ENCODE measurements at places on chromosomes 1 and 21. TPM values are rescaled to one million over a fixed set of nuclear protein-coding genes. Genes with fewer than 3 reads are reported as not detected.
A peak's percentile ranks its signal among the peaks of the same experiment; 100 is the strongest.

Gene CFHR5
- not detected for total RNA-seq

Gene CR1
- 0.09 TPM for total RNA-seq

Gene STUM
- total RNA-seq: 0.07 TPM

Gene KRTCAP2
- 123 TPM for total RNA-seq

Gene OR2M3
- total RNA-seq: not detected

Gene RHBDL2
- total RNA-seq: not detected

Gene SLC26A9
- total RNA-seq: not detected

Gene OR14K1
- total RNA-seq: not detected

Gene DNAJC28
- 3.1 TPM for total RNA-seq

Gene ST6GALNAC3
- 64.8 TPM for total RNA-seq

Gene CRP
- not detected for total RNA-seq

Gene HOOK1
- 73.7 TPM for total RNA-seq

Gene GABRD
- total RNA-seq: 0.14 TPM

Gene ADAMTSL4
- 18.0 TPM for total RNA-seq

Gene TPTE
- total RNA-seq: not detected

- peaks cover 4% of the 10 kb centered on the region for H3K27me3 ChIP-seq
- peaks cover 71% of the 10 kb centered on the region for H3K4me1 ChIP-seq
- H3K27ac ChIP-seq: peak overlapping the region; percentile 91
Measured at GRCh38 chr1:201655243-201655642, 116.3 kb downstream of the NAV1 start.

GRCh38 chr1:221394011-221394544 is 347.8 kb downstream of the DUSP10 start:
- H3K4me1 ChIP-seq: peaks cover 2% of the 10 kb centered on the region
- no peak for DNase-seq
- peaks cover 2% of the 10 kb centered on the region for H3K27me3 ChIP-seq
- H3K36me3 ChIP-seq: no peaks in the 10 kb centered on the region

- DNase-seq: no peak
- peaks cover 12% of the 10 kb centered on the region for H3K27me3 ChIP-seq
- no peak overlapping the region for H3K27ac ChIP-seq
- peaks cover 21% of the 10 kb centered on the region for H3K4me1 ChIP-seq
- no peaks in the 10 kb centered on the region for H3K36me3 ChIP-seq
Measured at GRCh38 chr21:34934350-34934749, 114.8 kb downstream of the RUNX1 start.

- H3K27ac ChIP-seq: no peak overlapping the region
- H3K4me3 ChIP-seq: no peak overlapping the region
- H3K36me3 ChIP-seq: no peaks in the 10 kb centered on the region
- no peaks in the 10 kb centered on the region for H3K4me1 ChIP-seq
Measured at GRCh38 chr1:99297923-99298322, 33.6 kb downstream of the PLPPR4 start.

- H3K36me3 ChIP-seq: no peaks in the 10 kb centered on the region
- no peak for DNase-seq
- no peak overlapping the region for H3K4me3 ChIP-seq
Measured at GRCh38 chr21:34647555-34647954, 21.2 kb upstream of the CLIC6 start.

- DNase-seq: no peak
- H3K4me1 ChIP-seq: no peaks in the 10 kb centered on the region
Measured at GRCh38 chr1:203100516-203100869, 14.7 kb upstream of the MYOG start.

DNA sequence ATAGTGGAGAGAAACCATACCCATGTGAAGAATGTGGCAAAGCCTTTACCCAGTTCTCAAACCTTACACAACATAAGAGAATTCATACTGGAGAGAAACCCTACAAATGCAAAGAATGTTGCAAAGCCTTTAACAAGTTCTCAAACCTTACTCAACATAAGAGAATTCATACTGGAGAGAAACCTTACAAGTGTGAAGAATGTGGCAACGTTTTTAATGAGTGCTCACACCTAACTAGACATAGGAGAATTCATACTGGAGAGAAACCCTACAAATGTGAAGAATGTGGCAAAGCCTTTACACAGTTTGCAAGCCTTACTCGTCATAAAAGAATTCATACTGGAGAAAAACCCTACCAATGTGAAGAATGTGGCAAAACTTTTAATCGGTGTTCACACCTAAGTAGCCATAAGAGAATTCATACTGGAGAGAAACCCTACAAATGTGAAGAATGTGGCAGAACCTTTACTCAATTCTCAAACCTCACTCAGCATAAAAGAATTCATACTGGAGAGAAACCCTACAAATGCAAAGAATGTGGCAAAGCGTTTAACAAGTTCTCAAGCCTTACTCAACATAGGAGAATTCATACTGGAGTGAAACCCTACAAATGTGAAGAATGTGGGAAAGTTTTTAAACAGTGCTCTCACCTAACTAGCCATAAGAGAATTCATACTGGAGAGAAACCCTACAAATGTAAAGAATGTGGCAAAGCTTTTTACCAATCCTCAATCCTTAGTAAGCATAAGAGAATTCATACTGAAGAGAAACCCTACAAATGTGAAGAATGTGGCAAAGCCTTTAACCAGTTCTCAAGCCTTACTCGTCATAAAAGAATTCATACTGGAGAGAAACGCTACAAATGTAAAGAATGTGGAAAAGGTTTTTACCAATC is 80.0 kb downstream of the JMJD4 start:
- no peak overlapping the region for H3K4me3 ChIP-seq
- H3K4me1 ChIP-seq: no peaks in the 10 kb centered on the region
- H3K36me3 ChIP-seq: peaks cover 80% of the 10 kb centered on the region

GRCh38 chr1:30446095-30446494 is 277.3 kb downstream of the MATN1 start:
- peak; percentile 34 for DNase-seq
- H3K27ac ChIP-seq: no peak overlapping the region
- H3K27me3 ChIP-seq: peaks cover 32% of the 10 kb centered on the region
- H3K4me1 ChIP-seq: no peaks in the 10 kb centered on the region
- H3K36me3 ChIP-seq: no peaks in the 10 kb centered on the region

GRCh38 chr1:226185141-226186036 is 1.2 kb downstream of the ACBD3 start:
- peak overlapping the region; percentile 98 for H3K27ac ChIP-seq
- peaks cover 6% of the 10 kb centered on the region for H3K36me3 ChIP-seq
- no peak for DNase-seq
- H3K4me1 ChIP-seq: peaks cover 38% of the 10 kb centered on the region
- H3K27me3 ChIP-seq: no peaks in the 10 kb centered on the region
- peak overlapping the region; percentile 92 for H3K4me3 ChIP-seq

GRCh38 chr1:151418081-151418480 is 18.7 kb downstream of the PSMB4 start:
- no peak overlapping the region for H3K4me3 ChIP-seq
- H3K27ac ChIP-seq: no peak overlapping the region
- peaks cover 49% of the 10 kb centered on the region for H3K36me3 ChIP-seq
- DNase-seq: no peak
- no peaks in the 10 kb centered on the region for H3K4me1 ChIP-seq

DNA sequence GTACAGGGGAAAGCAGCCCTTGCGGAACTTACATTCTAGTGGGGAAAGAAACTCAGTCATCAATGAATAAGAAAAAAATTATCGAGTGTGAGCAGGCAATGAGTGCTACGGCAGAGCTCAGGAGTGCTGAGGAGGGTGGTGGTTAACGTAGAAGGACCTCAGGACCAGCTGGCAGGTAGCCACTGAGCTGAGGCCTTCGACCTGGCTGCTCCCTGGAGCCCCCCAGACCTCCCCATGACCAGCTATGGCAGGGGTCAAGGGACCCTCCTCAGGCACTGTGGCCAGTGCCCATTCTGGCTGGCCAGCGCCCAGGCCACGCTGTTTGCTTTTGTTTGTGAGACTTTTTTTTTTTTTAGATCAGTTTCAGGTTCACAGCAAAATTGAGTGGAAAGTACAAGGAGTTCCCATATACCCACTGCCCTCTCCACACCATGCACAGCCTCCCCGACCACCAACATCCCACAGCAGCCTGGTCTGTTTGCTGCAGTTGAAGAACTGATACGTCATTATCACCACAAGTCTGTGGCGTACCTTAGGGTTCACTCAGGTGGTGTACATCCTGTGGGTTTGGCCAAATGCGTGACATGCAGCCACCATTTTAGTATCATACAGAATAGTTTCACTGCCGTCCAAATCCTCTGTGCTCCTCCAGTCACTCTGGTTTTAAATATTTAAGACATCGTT is 11.8 kb upstream of the TTC22 start:
- no peaks in the 10 kb centered on the region for H3K36me3 ChIP-seq
- no peak overlapping the region for H3K4me3 ChIP-seq
- DNase-seq: no peak
- H3K4me1 ChIP-seq: peaks cover 2% of the 10 kb centered on the region

DNA sequence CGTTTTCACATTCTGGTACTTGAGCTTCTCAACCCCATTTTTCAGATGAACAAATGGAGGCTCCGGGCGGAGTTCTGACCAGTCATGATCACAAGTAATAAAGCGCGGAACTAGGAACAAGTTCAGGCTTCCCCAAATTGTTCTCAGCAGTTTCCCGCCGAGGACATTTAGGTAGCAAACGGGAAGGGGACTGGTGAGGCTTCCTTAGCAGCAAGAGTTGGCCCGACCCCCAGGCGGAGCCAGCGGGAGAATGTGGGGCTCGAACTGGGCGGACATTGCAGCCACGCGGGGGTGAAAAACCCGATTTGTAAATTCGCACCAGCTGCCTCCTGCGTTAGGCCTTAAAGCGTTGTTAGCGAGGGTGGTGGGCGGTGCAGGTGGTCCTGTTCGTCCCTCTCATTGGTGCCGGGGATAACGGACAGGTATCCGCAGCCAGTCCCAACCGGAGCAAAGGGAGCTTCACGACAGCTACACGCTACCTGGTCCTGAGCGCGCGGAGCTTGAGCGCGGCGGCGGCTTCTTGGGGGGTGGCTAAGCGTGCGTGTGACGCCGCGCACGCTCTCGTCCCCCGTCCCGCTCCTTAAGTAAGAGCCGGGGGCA is 15.3 kb downstream of the SEMA6C start:
- H3K4me3 ChIP-seq: peak overlapping the region; percentile 76
- H3K36me3 ChIP-seq: peaks cover 12% of the 10 kb centered on the region
- peaks cover 10% of the 10 kb centered on the region for H3K4me1 ChIP-seq
- DNase-seq: peak; percentile 87
- peaks cover 40% of the 10 kb centered on the region for H3K27me3 ChIP-seq

DNA sequence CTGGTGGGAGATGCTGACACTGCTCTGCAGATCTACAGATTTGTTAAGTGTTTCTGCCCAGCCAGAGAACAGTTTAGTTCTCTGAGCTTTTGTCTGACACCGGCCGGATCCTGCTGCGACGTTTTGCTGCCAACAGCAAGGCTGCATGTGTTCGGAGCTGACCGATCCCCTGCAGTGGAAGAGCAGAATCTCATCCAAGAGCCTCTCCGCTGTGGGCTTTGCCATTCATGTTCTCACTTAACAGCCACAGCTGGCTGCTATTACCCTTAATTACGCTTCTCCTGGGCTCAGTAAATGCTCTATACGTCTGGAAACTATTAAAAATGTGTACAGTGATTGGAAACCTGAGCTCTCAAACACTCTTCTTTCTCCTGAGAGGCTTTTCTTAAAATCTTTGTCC is 105.3 kb downstream of the BCAR3 start:
- no peaks in the 10 kb centered on the region for H3K27me3 ChIP-seq
- H3K36me3 ChIP-seq: peaks cover 9% of the 10 kb centered on the region
- H3K4me3 ChIP-seq: no peak overlapping the region

DNA sequence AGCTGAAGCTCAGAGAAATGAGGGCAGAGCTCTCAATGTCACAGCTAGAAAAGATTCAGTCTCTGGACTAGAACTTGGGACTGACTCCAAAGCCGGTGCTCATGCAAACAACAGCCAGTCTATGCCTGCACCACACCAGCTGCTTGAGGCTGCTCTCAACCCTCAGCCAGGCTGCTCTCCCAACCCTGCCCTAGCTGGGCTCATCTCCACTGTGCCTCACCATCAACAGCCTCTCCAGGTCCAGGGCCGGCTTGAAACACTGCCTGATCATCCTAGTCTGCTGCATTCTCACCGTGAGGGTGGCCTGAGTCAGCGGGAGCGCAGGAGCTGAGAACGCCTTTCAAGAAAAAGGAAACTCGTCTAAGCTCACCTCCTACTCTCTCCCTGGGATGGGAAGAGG is 94.5 kb downstream of the PTPRU start:
- DNase-seq: no peak
- H3K36me3 ChIP-seq: peaks cover 14% of the 10 kb centered on the region

DNA sequence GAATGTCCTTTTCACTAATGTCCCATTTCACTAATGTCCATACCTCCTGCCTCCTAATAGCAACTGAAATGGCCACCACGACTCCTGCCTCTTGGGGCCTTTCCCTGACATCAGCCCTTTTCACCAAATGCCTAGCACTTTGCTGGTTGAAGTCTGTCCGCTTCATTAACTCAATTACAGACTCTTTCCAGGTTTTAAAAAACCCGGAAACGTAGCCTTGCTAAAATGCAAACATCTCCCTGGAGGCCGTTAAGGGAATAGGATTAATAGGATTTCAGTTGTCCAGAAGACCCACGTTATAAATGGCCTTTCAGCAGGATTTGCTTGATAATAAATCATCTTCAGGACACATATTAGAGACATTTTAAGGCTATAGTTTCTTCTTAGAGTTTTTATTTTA is 25.7 kb upstream of the ERO1B start:
- H3K27me3 ChIP-seq: peaks cover 3% of the 10 kb centered on the region
- no peak overlapping the region for H3K27ac ChIP-seq
- H3K36me3 ChIP-seq: no peaks in the 10 kb centered on the region
- peaks cover 1% of the 10 kb centered on the region for H3K4me1 ChIP-seq

DNA sequence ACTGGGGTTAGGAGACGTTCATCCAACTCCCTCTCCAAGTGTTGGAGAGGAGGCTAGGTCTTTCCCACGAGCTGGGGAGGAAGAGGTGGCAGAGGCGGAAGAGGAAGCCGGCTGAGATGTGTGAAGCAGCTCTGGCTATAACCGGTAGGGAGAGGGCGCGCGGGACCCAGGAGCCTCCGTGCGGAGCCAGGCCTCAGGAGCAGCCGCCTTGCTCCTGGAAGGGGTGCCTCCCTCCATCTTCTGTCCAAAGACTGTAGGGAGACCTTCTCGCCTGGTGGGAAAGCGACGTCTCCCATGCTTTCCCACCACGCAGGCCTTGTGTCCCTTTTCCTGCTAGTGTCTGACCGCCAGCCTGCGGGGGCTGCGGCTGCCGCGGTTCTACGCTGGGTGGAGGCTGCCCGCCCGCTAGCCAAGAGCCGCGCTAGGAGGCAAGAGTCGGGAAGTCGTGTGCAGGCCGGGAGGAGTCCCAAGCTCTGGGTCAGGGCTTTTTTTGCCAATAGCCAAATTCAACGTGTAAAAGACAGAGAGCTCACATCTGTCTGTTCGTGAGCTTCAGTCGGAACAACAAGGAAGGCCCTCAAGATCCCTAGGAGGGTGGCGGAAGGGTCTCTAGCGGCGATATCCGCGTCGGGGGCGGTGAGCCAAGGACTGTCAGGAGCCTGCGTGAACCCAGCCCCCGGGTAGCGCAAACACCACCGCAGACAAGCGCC is 8.4 kb upstream of the NBPF11 start:
- peaks cover 7% of the 10 kb centered on the region for H3K4me1 ChIP-seq
- H3K36me3 ChIP-seq: peaks cover 3% of the 10 kb centered on the region

GRCh38 chr1:91715416-91716000 is 170.4 kb downstream of the TGFBR3 start:
- H3K27ac ChIP-seq: no peak overlapping the region
- peaks cover 30% of the 10 kb centered on the region for H3K4me1 ChIP-seq
- no peaks in the 10 kb centered on the region for H3K27me3 ChIP-seq
- no peak overlapping the region for H3K4me3 ChIP-seq
- DNase-seq: no peak

- H3K4me3 ChIP-seq: no peak overlapping the region
- peak overlapping the region; percentile 74 for H3K27ac ChIP-seq
- peaks cover 11% of the 10 kb centered on the region for H3K4me1 ChIP-seq
- H3K27me3 ChIP-seq: no peaks in the 10 kb centered on the region
- no peak for DNase-seq
Measured at GRCh38 chr1:27589841-27590426, 14.0 kb downstream of the AHDC1 start.

- H3K4me1 ChIP-seq: peaks cover 6% of the 10 kb centered on the region
- H3K27me3 ChIP-seq: no peaks in the 10 kb centered on the region
- H3K4me3 ChIP-seq: no peak overlapping the region
- no peaks in the 10 kb centered on the region for H3K36me3 ChIP-seq
Measured at GRCh38 chr21:14593230-14593629, 47.1 kb upstream of the SAMSN1 start.
